ENCODE measurements at places on chromosomes 13 and 19.
A peak's percentile ranks its signal among the peaks of the same experiment; 100 is the strongest.

GRCh38 chr19:9538183-9539058 is at the start of gene ZNF426:
ZNF426 (minus strand) TSS chr19:9538645; CDS start chr19:9536232, 2,413 bp downstream.
- DNase-seq, result peak; percentile 84

DNA sequence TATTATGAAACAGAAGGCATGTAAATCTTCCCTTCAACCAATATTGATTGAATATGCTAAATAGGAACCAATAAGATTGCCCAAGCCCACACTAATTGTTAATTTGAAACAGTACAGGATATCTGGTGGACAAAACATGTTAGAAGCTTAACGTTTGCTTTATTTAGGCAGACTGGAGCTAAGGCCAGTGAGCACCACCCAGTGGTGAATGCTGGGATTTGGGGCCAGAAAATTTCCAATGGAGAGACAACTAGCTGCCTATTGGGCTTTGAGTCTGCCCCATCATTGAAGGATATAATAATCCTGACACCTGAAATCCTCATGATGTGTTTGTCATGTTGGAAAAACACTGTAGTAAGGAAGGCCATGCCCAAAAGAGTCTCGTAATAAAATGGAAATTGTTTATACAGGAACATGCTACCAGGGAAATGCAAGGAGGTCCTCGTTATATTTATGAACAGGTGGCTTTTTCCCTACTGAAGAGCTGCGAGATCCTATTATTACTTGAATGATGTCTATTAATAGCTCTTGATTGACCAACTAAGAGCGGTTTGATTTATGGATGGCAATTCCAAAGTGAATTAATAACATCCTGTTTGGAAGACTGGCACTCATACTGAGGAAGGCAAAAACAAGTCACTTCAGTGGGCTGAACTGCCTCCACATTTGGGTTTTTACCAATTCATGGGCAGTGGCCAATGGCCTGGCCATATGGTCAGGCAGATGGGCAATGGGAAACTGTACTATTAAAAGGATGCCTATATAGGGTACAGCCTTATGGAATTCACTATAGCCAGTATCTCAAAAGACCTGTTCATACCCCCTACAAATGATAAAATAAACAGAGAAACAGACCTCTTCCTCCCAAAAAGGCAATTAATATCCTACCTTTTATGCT is 8.7 kb downstream of the SIGLECL1 start:
- no peak for DNase-seq

DNA sequence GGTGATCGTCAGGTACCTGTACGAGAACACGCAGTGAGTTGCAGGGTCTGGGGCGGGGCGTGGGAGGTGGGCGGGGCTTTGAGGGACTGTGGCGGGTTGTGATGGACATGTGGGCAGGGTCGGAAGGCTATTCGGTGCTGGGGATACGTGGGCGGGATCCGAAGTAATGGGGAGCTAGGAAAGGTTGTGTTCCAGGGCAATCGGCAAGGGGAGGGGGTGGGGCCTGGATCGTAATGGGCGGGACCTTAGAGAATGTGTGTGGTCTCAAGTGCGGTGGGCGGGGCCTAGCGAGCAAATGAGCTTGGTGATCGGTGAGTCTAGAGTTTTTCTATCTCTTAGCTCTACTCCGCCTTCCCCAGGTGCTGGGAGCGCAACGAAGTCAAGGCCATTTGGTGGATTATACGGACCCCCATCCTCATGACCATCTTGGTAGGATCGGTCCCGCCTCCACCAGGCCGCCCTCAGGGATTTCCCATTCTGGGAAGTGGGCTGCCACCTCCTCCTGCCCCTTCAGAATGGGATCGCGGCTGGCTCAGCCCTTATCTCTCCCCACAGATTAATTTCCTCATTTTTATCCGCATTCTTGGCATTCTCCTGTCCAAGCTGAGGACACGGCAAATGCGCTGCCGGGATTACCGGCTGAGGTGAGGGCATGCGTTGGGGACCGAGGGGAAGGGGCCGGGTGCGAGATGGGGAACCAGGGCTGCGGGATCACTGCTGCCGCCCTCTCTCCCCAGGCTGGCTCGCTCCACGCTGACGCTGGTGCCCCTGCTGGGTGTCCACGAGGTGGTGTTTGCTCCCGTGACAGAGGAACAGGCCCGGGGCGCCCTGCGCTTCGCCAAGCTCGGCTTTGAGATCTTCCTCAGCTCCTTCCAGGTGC is 9.6 kb downstream of the GIPR start:
- DNase-seq, result peak; percentile 73

GRCh38 chr13:108302279-108302678 is 32.8 kb downstream of the TNFSF13B start:
- no peak for DNase-seq

DNA sequence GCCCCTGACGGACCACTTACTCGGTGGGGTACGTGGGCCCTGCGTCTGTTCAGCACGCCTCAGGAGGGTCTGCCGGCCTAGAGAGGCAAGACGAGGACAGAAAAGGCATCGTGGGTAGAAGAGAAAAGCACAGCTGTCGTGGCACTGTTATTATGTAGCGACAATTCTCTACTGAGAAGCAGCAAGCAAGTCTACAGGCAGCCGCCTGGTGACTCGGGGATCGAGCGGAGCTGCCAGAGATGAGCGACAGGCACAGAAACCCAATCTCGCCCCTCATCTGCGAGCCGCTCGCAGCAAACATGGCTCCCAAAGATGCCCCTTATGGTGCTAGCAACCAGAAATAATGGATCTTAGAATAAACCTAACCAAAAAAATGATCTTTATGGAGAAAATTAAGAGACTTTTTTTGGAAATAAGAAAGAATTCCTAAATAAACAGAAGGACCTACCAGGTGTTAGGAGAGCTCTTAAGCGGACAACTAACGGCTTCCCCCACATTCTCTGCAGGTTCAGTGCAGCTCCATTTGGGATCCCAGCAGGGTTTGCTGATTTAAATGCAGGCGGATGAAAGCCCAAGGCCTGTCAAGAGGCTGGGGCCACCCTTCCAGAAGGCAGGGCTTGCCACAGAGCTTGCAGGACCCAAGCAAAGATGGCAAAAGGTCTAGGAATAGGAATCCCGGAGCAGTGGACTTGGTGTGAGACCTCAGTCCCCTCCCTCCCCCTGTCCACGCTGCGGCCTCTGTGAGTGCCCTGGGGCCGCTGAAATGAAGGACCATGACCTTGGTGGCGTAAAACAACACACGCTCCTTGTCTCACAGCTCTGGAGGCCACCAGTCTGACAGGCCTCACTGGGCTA is 152.6 kb downstream of the KDM4B start:
- DNase-seq, result no peak

- no peak for DNase-seq
Measured at GRCh38 chr13:66887088-66887487, 343.0 kb downstream of the PCDH9 start.

DNA sequence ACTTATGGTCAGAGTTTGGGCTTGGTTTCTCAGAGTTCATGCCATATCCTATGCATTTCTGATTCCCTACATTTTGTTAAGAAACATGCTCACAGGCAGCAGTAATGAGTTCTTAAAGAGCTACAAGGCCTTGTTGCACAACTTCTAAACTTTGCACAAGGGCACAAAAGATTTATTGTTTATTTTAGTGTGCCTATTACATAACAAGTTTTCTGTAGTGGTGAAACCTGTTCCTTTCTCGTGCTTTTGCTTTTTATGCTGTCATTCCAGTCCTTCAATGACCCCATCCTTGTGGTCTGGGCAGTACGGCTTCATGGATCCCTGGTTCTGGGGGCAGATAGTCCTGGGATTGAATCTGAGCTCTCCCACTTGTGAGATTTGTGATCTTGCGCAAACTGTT is 17.8 kb downstream of the ZNF507 start:
- no peak for DNase-seq

GRCh38 chr19:17671906-17672305 is 16.2 kb downstream of the UNC13A start:
- DNase-seq, result no peak

DNA sequence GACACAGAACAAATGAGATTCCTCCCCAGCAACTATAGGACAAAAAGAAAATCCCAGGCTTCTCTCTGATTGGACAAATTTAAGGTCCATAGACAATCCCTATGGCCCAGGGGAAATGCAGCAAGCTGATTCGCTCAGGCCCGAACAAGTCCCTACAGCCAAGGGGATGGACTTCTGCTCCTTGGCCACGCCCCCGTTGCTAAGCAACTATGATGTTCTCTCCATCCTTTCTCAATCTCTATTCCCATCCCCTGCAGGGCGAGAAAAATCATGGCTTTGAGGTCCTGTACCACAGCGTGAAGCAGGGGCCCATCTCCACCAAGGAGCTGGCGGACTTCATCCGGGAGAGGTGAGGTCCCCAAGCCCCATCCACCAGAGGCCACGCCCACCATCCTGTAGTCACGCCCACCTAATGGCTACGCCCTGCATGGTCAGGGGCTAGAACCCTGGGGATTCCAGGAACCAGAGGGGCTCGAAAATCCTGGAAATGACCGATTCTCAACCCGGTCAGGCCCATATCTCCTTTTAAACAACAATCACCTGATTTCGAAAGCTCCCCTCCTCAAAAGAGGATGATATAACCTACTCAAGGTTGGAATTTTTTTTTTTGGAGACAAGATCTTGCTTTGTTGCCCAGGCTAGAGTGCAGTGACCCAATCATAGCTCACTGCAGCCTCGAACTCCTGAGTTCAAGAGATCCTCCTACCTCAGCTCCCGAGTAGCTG is 11.4 kb downstream of the FCHO1 start:
- DNase-seq, result no peak

DNA sequence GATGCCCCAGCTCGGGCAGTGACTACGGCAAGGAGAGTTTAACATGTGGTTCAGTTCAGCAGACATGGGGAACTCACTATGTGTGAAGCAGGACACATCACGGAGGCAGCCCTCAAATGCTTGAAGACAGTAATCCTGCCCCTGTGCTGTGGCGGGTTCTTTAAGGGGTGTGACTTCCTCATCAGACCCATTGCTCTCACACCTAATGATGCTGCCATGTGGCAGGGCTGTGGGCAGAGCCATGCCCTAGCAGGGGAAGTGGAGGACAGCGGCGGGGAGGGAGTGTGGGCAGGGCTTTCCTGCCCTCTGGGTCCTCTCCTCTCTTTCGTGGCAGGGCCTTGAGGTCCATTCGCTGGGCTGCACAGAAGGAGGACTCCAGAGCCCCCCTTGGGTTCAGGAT is 131.1 kb upstream of the GJB6 start:
- no peak for DNase-seq

- DNase-seq, result no peak
Measured at GRCh38 chr13:91988331-91988730, 589.9 kb downstream of the GPC5 start.

DNA sequence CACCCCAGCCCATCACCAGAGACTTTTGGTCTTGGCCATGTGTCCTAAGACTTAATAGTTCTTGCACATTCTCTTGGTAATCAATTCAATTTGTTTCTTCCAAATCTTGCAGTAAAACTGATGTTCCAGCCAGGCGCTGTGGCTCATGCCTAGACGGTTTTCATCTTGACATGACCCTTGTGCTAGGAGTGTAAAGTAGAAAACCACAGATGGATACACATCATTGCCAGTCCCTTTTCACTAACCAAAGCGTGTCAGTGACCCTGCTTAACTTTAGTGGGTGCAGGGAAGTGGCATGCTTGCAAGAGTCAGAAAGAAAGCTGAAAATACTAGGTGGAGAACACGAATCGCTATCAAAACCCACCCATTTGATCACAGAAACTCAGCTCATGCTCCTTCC is 18.0 kb upstream of the CD70 start:
- DNase-seq, result no peak

GRCh38 chr13:100440751-100441425 is 147.7 kb downstream of the GGACT start:
- no peak for DNase-seq
